ENCODE measurements at places on chromosomes 1 and 21.

GRCh38 chr1:111775966-111776365, 20.3 kb downstream of the DDX20 start:
- no peak for DNase-seq

GRCh38 chr1:115112496-115113375, 23.4 kb upstream of the TSPAN2 start:
- DNase-seq, result peak; percentile 33

DNA sequence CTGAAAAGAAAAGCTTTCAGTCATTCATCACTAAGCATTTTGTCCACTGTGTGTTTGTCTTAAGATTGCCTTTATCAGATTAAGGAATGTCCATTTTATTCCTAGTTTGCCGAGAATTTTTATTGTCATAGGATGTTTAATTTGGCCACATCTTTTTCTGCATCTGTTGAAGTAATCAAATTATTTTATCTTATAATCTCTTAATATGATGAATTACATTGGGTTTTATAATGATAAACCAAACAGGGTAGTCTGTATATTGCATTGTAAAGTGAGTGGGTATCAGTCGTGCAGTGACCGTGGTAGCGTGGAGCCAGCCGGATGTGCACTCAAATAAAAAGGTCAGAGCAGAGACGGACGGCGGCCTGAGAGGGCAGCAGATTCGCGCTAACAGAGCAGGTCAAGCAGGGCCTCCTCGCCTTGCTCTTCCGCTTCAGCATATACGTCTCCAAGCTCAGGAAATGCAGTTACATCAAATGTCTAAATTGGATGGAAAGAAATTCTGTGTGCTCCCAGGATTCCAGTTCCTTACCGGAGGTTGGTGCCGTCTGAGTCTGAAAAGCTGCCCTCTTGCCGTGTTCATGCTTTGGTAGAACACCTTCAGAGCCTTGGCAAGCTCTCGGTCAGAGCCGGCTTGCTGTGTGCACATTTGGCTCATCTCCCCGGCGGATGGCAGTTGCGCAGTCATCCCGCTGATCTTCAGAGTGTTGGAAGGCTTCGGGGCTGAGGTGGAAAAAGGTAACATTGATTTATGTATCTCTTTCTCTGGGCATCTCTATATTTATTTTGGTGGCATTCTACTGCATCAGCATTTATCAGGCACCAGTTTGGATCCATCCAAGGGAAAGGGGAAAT, 51.5 kb downstream of the SCCPDH start:
- DNase-seq, result peak; percentile 96

- DNase-seq, result no peak
Measured at GRCh38 chr1:194039578-194039977, 853.2 kb upstream of the B3GALT2 start.

DNA sequence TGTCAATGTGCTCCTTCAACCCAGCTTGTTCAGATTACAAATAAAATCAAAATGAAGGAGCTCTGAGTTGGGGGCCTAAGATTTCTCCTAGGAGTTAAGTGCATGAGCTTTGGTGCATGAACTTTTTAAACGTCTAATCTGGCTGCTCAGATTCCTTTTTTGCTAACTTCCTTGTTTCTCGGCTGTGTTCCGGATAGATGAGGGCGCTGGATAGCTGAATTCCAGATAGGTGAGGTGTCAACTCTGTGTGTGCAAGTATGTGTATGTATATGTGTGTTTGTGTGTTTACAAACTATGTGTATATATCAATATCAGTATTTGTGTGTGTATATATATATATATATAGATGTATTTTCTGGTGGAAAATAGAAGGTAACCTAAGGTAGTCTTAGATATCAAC, 37.5 kb upstream of the RCAN3 start:
- DNase-seq, result no peak

- DNase-seq, result no peak
Measured at GRCh38 chr1:69572921-69573320, 5.2 kb downstream of the LRRC7 start.

- DNase-seq, result no peak
Measured at GRCh38 chr1:32917521-32917920, 16.3 kb upstream of the TMEM54 start.

DNA sequence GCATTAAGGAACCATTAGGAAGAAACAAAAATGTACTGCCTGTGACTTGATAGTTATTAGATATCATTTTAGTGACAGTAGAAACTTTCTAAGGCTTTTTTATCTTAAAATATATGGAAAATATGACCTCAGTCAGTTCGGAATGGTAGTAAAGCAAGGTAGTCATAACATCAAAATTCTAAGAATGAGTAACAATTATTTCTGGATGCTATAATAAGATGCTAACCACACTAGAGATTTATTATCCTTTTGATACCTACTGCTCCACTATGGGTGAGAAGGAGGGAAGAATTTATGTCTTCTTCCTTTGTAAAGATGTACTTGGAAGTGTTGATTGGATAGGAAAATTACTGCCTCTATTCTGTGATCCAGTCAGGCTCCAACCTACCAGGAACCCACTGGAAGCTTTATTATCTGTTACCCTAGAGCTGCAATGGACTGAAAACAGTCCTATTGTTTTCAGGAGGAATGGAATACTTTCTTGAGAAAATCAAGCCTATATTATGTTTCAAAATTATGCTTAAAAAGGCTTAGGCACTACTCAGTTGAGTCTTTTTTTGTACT, 8.8 kb downstream of the FMN2 start:
- DNase-seq, result no peak

GRCh38 chr1:160979286-160979685, 24.7 kb upstream of the ITLN2 start:
- DNase-seq, result no peak

- DNase-seq, result no peak
Measured at GRCh38 chr1:65845535-65846060, 52.9 kb downstream of the PDE4B start.

GRCh38 chr1:151840421-151840820, 801 bp upstream of the C2CD4D start:
- DNase-seq, result no peak

DNA sequence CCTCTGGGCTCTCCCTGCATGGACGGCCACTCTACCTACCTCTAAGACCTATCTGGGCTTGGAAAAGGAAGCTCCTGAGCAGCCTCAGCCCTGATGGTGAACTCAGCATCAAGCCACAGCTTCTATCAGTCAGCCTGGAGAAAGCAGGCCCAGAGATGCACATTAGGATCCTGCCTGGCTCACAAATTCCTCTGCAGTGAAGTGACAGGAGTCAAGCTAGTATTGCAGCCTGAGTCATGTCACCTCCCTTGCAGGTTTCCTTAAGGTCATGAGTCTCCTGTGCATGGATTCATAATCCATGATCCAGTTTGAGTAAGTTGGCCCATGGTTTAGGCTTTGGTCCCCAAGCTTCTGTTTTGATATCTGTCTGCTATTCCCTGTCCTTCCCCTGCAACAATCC, 37.9 kb upstream of the DUSP10 start:
- no peak for DNase-seq

DNA sequence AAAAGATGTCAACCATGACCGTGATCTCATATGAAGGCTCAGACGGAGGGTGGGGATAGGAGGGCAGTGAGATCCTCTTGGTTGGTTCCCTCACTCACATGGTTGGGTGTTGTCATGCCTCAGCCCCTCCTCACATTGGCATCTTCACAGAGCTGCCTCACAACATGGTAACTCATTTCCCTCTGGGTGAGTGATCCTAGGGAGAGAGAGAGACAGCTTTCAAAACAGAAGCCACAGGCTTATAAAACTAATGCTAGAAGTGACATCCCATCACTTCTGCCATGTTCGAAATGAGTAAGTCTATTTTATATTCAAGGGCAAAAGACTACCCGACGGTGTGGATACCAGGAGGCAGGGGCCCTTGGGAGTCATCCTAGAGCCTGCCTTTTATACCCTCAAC, 145.5 kb downstream of the SPATA17 start:
- DNase-seq, result no peak

DNA sequence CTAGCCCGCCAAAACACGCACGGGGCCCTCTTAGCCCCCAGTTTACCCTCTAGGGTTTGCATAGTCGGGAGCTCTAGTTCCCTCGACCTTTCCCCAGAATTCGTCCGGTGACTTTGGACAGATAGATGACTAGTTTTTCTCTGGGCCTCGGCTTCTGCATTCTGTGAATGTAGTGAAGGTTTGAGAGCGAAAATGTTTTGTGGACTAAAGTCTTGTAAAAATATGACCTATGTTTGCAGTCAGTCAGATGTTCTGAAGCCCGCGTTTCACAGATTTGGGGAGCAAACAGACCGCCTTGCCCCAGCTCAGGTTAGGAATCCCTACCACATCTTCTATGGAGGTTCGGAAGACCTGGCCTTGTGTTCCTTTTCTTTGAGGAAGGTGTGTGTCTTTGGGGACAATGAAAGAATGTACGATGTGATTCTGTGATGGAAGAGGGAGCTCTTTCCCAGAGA, 401 bp downstream of the UQCRH start:
- DNase-seq, result no peak

GRCh38 chr21:45192332-45192731, 95.4 kb downstream of the POFUT2 start:
- DNase-seq, result no peak
